ENCODE measurements at places on chromosomes 2 and 18.

DNA sequence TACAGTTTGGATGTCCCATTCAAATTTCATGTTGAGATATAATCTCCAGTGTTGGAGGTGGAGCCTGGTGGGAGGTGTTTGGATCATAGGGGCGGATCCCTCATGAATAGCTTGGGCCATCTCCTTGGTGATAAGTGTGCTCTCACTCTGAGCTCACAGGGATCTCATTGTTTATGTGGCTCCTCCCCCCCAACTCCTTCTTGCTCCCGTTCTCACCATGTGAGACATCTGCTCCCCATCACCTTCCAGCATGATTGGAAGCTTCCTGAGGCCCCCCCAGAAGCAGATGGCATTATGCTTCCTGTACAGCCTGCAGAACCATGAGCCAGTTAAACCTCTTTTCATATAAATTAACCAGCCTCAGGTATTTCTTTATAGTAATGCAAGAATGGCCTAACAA, 3.0 kb upstream of the INPP1 start:
- DNase-seq, result peak; percentile 55

GRCh38 chr18:39198376-39198775, 1632.8 kb upstream of the CELF4 start:
- DNase-seq, result no peak

GRCh38 chr18:26621161-26622026, 73.0 kb upstream of the KCTD1 start:
- DNase-seq, result peak; percentile 31

DNA sequence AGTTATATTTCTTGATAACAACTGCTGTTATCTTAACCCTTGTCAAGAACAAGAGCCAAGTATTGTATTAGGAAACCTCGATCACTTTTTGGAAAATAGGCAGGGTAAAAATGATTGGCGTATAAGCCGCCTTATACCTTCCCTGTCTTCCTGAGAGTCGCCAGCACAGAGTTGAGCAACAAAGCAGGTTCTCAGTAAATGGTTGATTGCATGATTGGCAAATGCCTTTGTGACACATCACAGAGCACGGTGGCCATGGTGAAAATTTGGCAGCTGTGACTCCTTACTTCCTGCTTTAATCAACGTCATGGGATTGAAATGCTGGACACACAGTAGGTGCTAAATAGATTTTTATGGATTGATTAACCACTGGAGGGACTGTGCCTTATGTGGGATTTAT, 3.9 kb upstream of the KLHL29 start:
- peak; percentile 35 for DNase-seq

DNA sequence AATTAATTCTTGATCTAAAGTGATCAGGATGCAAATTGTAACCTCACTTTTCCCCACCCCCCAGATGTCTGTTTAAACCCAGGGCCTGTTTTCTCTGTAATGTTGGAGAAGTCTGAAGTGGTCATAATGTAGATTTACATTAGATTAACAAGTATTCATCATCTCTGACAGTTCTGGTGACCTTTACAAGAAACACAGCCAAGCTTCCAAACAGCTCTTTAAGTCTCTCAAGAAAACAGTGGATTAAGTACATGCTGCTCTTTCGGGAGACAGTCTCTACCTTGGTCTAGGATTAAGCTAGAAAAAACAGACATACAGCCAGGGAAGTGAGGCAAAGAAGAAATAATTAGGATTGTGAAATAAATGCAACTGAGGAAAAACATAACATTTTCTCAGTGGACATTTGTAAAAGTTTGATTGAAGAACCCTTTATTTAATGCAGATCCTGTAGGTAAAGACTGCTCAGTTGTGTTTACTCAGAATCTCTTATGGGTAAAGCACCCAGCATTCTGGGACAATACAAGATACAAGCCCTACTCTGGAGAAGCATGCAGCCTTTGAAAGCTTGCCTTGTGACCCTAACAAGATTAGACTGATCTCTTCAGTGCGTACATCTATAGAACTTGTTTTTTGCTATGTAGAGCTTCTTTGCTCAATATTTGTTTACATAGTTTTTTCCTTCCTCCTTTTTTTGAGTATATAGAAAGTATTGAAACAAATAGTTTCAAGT, 203.9 kb downstream of the PHLPP1 start:
- no peak for DNase-seq
